ENCODE measurements at places on chromosomes 16 and 17.

DNA sequence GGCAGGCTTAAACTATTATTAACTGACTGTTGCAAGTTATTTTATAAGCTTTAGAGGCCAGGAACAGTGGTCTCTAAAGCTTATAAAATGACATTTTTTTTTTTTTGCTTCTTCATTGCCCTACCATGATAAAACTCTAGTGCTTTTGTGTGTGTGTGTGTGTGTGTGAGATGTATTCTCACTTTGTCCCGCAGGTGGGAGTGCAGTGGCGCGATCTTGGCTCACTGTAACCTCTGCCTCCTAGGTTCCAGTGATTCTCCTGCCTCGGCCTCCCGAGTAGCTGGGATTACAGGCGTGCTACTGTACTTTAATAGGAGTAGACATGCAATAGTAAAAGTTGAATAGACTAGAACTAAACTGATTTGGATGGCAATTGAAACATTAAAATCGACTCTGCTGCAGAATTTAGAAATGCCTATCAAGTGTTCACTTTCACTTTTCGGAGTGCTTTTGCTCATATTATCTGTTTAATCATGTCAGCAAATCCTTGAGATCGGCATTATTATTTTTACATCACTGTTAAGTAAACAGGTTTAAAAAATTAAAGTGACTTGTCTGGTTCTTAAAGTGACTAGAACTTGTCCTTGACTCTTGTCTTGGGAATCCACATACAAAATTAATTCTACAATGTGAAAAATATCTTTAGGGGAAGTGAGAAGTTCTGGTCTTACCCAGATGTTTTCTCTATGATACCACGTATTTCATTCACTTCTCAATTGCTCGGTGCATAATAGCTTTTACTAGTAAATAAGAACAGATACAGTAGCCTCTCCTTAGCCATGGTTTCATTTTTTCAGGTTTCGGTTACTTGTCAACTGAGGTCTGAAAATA is 8.4 kb upstream of the PCTP start:
- no peak for DNase-seq

GRCh38 chr17:6456914-6457687 is 12.8 kb downstream of the PIMREG start:
- no peak for DNase-seq

DNA sequence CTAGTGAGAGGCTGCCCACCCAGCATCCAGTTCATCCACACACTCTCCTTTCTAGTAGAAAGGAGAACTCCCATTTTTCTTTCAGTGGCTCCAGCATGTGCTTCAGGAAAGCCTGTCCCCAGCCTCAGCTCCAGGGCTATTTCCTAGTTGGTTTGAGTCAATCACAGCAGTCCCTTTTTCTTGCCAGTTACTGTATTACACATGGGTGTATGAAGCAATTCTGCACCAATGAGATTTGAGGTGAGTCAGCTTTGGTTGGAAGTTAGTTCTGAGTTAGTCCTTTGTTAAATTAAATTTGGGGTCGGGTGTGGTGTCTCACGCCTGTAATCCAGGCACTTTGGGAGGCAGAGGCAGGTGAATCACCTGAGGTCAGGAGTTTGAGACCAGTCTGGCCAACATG is 24.8 kb downstream of the RAD51D start:
- DNase-seq = no peak

DNA sequence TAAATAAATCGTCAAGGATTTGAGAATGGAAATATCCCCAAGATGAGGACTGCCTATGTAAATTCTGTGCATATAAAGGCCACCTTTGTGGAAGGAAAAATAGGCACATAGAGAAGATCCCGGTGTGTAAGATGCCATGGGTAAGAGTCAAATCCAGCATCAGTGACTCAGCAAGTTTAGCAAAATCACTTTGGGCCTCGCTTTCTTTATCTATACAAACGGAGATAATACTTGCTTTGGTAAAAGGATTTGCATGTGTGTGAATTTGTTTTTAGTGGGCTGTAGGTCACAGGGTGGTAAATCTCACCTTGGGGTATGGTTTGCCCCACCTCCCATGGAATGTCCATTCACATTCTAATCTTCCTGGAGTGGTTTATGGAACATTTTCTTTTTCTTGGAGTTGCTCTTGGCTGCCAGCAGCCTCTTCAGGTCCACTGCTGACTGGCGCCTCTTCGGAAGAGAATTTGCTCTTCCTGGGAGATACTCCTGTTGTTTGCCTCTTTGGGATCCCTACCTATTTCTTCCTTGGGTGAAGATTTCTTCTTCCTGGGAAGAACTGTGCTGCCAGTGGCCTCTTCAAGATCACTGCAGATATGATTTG is 587.6 kb downstream of the CDH11 start:
- no peak for DNase-seq

DNA sequence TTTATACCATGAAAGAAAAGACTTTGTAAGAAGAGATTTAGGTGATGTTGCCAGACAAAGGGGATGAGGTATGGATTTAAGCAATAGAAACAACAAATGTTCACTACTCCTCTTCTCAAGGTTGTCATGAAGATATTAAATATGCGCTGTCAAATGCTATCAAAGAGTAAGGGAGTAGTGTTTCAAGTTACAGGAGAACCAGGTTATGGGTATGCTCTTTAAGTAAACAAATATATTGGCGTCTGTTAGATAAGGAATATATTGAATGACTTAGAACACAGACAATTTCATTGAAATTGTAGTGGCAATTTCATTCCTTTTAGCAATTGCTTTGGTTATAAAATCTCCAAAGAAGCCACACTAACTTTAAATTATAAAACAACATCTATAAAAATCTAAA is 229.0 kb downstream of the FTO start:
- DNase-seq = no peak

GRCh38 chr16:10090816-10091215 is 91.4 kb downstream of the GRIN2A start:
- no peak for DNase-seq

DNA sequence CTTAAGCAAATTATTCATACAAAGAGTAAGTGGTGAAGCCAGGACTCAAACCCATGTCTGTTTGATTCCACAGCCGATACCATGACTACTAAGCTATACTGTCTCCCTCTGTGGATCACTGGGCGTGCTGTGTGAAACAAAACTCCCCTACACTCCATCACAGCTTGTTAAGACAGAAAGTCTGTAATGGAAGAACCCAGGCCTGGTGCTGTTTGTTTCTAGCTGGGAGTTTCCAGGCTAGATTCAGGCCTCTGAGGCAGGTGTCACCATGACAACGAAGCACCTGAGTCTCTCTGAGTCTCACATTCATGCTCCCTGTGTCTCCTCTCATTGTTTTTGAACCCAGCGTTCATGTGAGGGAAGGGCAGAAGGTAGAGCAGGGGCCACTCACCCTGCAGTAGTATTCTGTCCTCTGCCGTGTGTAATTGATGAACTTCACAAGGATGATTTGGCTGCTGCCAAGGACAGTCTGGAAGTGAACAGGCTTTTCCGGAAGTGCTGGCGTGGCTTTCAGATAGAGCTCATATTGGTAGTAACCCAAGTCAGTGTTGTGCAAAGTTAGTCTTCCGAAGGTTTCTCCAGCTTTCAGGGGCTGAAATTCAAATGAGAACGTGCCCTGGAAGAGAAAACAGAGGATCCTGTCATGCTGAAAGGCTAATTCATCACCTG is 8.6 kb upstream of the VAC14 start:
- DNase-seq = no peak

GRCh38 chr17:34163646-34164045 is 91.4 kb upstream of the CCL2 start:
- DNase-seq = no peak

DNA sequence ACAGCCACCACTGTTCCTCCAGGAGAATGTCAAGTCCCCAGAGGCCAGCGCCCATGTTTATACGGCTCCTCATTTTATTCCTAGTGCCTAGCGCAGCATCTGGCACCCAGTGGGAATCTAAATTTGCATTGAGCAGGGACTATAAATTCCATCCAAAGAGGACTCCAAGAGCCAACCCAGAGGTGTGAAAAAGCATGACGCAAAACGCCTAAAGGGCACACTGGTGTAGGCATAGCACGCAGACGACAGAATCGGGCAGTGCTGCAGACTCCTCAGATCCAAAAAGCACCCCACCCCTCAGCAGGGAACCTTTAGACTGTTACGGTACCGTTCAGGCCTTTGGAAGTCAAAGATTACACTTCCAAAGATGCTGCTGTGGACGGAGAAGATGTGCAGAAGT is 19.5 kb downstream of the TEKT5 start:
- no peak for DNase-seq

DNA sequence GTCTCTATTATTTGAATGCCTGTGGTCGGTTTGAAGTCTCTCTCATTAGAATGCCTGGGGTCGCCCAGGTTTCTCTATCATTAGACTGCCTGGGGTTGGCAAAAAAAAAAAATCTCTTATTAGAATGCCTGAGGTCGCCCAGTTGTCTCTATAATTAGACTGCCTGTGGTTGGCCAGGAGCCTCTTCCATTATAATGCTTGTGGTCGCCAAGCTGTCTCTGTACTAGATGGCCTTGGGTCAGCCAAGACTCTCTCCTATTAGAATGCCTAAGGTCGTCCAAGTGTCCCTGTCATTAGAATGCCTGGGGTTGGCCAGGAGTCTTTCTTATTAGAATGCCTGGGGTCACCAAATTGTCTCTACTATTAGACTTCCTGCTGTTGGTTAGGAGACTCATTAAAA is 2228.4 kb downstream of the TP53TG3F start:
- DNase-seq = no peak

- no peak for DNase-seq
These were observed 5.0 kb upstream of the NPRL3 start for GRCh38 chr16:143456-143855.

- no peak for DNase-seq
These were observed 57.8 kb downstream of the CHD9NB start for GRCh38 chr16:52994942-52995341.

- no peak for DNase-seq
These were observed 101.3 kb upstream of the C17orf78 start for GRCh38 chr17:37274461-37274860.

- no peak for DNase-seq
These were observed 5.0 kb downstream of the SCARF1 start for GRCh38 chr17:1640329-1641064.

GRCh38 chr17:66507982-66508760 is 205.8 kb downstream of the PRKCA start:
- no peak for DNase-seq

- no peak for DNase-seq
These were observed 16.3 kb upstream of the RBFOX1 start for GRCh38 chr16:7316281-7316888.

DNA sequence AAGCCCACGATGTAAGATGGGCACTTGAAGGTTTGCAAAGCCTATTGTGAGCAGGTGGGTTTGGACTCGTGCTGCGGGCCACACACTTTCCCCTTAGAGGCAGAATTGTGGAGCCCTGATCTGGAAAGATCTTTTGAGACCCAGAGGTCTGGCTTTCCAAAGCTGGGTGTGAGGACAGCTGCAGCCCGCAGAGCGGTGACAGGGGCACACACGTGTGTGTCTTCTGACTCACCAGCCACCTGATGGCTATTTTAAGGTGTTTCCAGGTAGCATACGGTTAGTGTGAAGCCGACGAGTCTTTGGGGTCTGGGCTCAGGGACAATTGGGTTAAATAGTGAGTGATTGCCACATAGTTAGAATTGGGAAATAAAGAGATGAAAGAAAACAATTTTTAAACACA is 108.9 kb upstream of the GSE1 start:
- no peak for DNase-seq

DNA sequence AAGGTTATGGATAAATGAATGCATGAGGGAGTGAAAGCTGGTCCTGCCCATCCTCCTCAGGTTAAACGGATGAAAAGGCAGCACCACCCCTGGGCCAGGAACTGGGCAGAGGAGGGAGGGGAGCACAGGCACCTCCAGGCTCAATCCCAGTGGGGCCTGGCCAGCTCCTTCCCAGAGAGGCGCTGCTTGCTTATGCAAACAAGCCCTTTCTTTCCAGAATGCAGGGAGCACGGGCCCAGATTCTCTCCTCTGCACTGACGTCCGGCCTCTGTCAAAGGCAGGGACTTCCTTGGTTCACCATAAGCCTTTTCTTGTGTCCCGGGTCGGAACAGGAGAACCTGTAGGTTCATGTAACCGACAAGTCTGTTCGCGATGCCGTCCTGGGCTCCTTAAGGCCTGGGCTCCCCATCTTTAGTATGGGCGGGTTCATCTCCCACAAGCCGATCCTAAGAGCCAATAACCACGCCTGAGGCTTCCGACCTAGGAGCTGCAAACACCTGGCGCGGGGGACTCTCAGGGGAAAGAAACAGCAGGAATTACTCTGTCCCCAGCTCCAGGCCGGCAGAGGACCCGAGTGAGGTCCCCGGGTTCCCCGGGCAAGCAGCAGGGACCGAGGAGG is 16.3 kb downstream of the ENPP7 start:
- DNase-seq = no peak

DNA sequence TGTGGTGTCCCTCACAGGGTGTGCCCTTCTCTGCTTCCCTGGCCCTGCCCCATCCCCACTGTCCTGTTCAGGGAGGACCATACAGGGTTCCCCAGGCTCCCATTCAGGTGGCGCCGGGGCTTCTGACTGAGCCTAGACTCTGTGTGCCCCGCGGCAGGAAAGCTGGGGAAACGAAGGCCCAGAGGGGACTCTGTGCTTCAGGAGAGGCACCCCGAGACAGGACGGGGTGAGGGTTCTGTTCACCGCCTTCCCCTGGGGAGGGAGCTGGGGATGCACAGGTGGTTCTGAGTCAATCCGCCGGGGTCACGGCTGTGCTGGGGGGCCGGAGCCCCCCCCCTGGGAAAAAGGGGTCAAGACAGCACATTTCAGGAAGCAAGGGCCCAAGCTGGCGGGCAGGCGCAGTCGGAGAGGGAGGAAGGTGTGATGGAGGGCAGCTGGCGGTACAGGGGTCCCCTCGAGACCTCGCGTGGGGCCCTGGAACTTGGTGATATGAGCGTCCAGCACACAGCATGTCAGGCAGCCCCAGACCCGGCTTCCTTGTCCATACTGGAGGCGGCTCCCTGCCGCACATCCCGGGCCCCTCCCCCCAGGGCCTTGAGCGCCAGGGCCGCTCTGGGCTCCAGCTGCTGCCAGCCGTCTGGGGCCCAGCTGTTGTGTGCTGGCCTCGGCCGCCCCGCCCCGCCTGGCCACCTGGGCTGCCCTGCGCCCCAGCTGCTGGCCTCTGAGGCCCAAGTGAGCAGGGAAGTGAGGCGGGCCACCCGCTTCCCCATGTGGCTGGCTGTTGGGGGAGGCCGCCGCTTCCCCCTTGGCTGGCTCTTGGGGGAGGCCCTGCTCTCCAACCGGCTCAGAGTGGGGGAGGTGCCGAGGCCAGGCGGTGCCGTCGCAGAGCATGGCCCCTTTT is 5.6 kb upstream of the NOTUM start:
- DNase-seq = no peak

- DNase-seq = no peak
These were observed 51.5 kb downstream of the ENGASE start for GRCh38 chr17:79126139-79126538.

DNA sequence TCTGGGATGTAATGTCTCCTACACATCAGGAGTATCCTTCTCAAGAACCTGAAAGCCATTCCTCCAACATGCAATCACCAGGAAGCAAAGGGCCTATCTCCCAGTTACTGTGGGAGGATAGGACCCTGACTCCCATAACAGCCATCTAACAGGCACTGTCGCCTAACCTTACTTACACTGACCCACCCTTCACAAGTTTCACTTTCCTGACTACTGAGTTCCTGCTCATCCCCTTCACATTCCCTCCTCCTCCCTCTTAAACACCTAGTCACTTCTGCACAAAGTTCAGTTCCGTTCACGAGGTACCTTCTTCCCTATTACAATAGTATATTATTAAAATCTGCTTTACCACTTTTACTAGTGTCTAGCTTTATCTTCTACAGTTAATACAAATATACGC is 1.3 kb downstream of the C17orf67 start:
- DNase-seq = no peak

GRCh38 chr17:7992924-7993323 is 9.5 kb upstream of the GUCY2D start:
- peak; percentile 57 for DNase-seq
